ENCODE measurements at places on chromosomes 16 and 17.

DNA sequence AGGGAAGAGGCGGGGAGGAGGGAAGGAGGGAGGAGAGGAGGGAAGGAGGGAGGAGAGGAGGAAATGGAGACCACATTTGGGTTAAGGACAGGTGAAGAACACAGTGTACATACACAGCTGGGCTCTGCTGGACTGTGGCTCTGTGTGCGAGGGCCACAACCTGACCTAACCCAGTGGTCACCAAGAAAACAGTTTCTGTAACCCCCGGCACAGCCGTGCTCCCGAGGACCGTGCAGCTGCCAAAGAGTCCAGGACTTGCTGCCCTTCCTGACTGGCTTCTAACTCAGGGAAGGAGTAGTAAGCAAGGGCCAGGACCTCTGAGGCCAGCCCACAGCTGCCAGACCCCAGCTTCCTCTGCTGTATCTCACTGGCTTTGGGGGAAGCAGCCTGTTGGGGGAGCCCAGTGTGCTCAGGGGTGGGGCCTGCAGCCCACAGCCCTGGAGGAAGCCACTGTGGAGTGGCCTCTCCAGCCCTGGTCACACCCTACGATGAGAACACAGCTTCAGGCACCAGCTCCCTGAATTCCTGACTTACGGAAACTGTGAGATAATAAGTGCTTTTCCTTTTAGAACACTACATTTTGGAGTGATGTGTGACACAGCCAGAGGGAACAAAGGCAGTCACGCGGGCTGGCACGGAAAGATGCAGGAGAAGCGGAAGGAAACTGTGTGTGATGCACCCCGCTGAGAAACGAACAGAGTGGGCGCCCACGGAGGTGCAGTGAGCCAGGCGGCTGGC is 32.3 kb downstream of the SLC7A5 start:
- no peak for DNase-seq

GRCh38 chr17:78996781-78997201 is 12.8 kb downstream of the CANT1 start:
- no peak for DNase-seq

DNA sequence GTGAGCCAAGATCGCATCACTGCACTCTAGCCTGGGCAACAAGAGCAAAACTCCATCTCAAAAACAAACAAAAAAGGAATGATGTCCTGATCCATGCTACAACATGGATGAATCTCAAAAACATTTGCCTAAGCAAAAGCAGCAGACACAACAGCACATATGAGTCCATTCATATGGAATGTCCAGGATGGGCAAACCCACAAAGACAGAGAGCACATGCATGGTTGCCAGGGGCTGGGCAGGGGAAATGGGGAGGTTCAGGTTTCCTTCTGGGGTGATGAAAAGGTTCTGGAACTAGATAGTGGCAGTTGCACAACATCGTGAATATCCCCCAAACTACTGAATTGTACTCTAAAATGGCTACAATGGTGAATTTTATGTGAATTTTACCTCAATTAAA is 35.3 kb upstream of the RAI1 start:
- no peak for DNase-seq

DNA sequence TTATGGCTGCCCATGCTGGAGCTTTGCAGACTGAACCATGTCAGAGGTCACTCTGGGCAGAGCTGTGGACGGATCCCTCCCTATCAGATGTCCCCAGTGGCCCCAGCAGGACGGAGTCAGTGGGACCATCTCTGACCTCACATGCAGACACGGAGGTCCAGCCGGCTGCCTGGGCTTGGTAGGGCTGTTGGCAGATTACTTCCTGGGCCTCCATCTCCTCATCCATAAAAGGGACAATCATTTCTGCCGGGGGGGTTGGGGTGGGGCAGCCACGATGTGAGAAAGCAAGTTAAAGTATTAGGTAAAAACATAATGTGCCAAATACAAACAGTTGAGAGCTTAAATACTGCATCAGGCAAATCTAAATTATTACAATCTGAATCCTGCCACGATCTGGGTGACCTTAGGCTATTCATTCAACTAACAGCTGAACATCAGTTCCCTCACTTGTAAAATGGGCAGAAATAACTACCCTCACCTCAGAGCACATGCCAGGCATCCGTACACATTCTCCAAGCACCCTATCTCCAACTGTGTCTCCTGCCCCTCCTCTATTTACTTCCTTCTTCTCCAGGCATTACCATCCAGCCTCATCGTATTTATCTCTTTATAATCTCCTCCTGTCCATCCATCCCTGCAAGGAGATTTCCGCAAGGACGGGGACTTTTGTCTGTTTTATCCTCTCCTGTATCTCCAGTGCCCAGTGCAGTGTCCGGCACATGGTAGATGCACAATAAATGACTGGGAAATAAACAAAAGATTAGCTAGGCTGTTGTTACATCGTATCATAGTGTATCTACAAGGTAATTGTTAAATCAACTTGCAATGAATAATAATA is 192.3 kb upstream of the FOXF1 start:
- no peak for DNase-seq

GRCh38 chr16:19599968-19600716 is 44.6 kb downstream of the VPS35L start:
- no peak for DNase-seq

- DNase-seq, result no peak
These were observed 35.3 kb downstream of the SOCS3 start for GRCh38 chr17:78324391-78325075.

DNA sequence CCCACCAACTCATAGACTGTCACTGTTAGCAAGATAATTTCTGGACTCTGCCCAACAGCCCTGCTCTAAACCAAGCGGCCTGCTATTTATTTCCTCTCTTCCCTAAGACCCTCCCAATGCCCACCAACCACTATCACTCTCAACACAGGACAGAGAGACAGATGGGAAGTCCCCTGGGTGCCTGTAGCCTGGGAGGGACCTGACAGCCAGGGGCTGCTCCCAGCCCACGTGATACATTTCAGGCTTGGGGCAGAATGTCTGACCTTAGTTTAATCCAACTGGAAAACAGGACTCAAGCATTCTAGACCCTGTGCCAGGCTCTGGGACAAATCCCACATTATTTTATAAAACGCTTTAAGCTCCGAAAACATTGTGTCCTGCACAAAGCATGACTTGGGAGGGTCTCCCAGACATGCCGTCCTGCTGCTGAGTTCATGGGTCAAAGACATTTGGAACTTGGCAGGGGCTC is 23.6 kb downstream of the XYLT1 start:
- no peak for DNase-seq

DNA sequence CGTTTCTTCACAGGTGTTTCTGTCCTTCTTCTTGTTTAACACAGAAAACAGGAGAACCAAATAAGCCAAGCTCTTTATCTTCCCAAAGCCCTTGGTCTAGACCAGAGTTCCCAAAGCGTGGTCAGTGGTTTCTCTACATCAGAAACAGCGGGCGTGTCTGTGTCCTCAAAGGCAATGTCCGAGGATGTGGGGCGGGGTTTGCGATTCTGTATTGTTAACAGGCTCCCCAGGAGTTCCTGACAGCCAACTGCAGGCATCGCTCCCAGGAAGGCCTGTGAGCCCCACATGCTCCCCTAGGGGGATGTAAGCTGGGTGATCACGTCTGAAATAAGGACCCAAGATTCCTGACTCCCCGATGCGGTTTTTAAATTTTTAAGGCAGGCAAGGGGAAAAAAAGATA is 28.4 kb upstream of the SLC25A19 start:
- no peak for DNase-seq

GRCh38 chr16:14511800-14512135 is 118.3 kb downstream of the PARN start:
- no peak for DNase-seq

GRCh38 chr17:40854175-40854814 is 12.7 kb downstream of the KRT12 start:
- DNase-seq, result peak; percentile 52
